ENCODE measurements at places on chromosomes 3 and 15.

GRCh38 chr3:145191543-145191942, 969.4 kb downstream of the PLOD2 start:
- no peak for DNase-seq

DNA sequence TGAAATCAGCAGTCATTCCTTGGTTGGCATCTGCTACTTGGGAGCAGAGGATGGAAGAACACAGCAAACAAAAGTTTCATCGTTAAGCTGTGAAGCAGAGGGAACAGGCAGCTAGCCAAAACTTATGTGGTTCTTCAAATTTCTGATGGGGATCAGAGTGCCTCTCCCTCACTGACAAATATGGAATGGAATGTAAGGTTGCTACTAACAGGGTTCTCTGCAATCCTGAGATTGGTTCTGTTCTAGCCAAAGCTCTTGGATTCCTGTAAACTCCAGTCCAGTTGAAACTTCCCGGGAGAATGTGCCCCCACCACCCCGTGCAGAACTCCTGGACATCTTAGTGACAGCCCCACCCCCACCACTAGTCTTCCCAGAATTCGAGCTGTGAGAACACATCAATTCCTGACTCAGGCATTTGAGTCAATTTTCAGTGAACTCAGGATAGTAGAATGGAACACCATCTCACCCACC, 55.9 kb upstream of the PHLDB2 start:
- DNase-seq, result no peak

- no peak for DNase-seq
Measured at GRCh38 chr3:13144163-13145023, 71.2 kb upstream of the IQSEC1 start.

GRCh38 chr3:4038351-4038750, 239.1 kb downstream of the LRRN1 start:
- DNase-seq, result no peak

DNA sequence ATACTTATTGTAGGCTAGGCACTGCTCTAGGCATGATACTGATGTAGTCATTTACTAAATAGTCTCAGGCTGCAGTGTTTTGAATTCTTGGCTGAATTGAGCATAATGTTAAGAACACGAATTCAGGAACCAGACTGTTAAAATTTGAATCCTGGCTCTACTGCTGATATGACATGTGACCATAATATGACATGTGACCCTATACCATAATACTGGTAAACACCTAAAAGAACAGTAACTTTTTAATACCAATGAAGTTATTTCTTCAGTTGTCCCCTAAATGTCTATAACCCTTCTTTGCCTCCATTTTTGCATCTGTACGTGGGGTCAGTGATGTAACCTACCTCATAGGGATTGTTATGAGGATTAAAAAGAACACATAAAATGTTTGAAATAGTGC, 18.1 kb downstream of the TBC1D23 start:
- no peak for DNase-seq

DNA sequence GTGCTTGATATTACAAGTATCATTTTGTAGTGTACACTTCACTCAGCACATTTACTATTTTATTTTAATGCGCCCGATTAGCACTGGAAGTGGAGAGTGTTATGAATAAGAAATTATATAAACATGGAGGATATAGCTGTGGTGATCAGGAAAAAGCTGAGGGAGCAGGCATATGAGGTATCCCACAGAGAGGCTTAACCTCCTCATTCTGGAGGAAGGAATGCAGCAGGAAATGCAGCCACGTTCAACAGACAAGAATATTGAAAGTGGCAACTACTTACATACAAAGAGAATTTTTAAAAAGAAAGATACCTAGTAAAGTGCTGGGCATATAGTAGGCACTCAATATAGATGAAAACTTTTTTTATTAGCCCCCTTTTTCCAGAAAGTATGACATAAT, 166.0 kb upstream of the SATB1 start:
- no peak for DNase-seq

DNA sequence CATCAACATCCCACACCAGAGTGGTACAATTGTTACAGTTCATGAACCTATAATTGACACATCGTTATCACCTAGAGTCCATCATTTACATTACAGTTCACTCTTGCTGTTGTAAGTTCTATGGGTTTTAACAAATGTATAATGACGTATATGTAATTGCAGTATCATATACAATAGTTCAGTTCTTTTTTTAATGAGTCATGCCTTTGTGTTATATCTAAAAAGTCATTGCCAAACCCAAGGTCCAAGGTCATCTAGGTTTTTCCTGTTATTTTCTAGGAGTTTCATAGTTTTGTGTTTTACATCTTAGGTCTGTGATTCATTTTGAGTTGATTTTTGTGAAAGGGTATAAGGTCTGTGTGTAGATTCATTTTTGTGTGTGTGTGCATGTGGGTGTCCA, 160.9 kb upstream of the GALNT15 start:
- no peak for DNase-seq

- no peak for DNase-seq
Measured at GRCh38 chr3:110544730-110545129, 526.9 kb upstream of the NECTIN3 start.

GRCh38 chr15:61034678-61035291, 194.3 kb downstream of the RORA start:
- no peak for DNase-seq
